ENCODE measurements at places on chromosomes 13 and 19.

DNA sequence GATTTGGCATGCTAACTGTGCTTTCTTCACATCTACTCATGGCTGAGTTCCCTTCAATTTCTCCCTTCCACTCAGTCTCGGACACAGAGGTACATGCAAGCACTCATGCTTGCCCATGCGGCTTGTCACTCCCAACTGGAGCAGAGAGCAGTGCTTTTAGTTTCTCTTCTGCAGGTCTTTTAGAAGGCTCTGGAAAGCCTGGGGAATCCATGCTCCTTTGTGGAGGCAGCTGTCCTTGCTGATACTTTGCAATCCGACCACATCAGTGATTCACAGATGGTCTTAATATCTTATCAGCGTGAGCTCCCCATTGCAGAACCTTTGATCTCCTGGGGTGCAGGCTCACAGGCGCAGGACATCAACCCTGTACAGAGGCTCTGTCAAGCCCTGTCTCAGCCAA lies 203.9 kb downstream of the COL4A1 start:
- no peak for DNase-seq

- peak; percentile 48 for DNase-seq
Observed at GRCh38 chr13:26220575-26220974, 1.5 kb downstream of the RNF6 start.

- peak; percentile 16 for DNase-seq
Observed at GRCh38 chr13:73111331-73111730, 52.5 kb downstream of the KLF5 start.

DNA sequence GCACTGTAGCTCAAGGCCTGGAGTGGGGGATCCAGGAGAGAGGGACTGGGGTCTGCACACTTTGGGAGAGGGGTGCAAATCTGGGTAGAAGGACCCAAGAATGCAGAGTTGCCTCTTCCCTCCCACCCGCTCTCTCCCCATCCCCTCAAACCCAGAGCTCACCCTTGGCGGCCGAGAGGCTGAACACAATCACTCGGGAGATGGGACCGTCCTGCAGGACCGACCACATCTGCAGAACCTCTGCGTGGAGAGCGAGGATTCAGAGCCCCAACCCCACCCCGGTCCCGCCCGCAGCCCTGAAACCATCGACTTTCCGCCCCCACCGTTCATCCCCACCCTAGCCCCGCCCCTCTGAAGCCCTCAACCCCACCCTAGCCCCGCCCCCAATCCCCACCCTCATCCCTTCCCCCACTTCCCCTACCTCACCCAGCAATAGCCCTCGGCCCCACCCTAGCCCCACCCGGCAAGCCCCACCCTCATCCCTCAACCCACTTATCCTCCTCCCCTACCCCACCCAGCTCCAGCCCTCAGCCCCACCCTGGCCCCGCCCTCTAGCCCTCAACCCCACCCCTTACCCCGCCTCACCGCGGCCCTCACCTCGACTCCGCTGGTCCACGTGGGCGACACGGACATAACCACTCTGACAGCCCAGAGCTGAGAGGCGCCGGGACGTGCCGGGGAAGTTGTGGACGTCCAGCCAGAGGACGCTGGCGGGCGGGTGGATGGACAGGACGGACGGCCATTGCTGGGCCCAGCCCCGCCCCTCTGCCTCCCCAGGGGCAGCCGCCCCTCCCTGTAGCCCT lies 4.1 kb downstream of the KPTN start:
- DNase-seq, result no peak

DNA sequence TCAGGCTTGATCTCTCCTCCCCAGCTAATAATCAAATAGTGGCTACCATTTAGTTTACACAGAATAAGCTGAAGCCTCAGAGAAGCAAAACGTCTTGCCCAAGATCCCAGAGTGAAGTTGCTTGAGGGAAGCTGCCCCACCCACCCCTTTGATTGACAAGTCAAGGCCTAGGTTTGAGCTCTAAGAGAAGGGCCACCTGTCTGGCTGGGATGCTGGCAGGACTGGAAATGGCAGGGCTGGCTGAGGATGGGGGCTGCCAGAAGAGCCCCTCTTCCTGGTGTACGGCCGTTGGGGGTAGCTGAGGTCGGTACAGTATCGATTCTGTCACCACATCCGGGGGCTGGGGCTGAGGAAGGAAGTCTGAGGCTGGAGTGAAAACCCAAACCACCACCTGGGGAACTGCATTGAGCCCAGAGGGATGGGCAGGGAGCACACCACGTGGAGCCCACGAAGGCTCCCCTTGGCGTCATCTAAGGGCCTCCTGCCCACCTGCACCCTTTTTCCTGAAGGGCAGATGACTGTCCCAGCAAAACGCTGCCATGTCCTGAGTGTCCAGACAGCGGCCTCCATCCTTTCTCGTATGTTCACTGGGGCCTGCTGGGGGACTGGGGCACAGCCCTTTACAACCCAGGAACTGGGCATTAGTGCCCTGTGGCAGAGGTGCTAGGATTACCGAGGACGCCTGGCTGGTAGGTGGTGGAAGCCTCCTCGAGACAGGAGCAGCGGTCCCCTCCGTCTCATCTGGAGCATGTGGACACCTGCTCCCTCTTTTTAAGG lies 1.4 kb upstream of the PRKD2 start:
- DNase-seq, result no peak

DNA sequence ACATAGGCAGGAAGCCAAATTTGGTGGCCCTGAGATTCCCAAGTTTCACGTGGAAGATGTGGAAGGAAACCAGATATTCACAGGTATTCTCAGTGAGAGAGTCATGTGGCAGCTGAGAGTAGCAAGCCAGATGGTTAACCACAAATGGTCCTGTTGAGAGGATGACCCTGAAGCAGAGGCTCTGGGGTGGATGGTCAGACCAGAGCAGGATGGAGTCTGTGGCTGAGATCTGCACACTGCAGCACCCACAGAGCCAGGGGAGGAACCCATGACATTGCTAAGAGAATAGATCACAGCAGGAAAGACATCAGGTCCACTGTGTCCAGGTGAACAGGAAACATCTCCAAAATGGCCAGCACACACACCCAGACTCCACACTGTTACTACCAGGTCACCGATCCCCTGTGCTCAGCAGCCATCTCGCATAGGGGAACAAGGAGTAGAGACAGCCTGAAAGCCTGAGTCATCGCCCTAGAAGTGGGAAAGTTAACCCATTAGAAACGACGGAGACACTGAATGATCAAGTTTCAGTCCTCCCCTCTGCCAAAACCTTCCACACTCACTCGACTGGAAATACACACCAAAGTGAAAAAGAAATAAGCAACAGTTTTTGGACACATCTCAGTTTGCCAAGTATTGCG lies 160.0 kb downstream of the RBM26 start:
- no peak for DNase-seq

DNA sequence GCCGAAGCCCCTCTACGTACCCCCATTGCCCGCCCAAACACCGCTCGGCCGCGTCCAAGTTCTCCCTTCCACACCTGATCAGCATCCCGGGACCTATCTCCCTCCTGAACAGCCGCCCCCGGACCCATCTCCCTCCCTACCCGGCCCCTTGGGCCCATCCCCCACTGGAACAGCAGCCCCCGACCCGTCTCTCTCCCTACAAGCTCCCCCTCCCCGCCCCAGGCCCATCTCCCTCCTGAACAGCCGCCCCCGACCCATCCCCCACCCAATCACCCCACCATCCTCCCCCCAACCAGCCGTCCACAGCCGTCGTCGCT lies 610 bp downstream of the ZSCAN1 start:
- no peak for DNase-seq

GRCh38 chr19:10122045-10122444 lies 2.3 kb upstream of the EIF3G start:
- peak; percentile 66 for DNase-seq

DNA sequence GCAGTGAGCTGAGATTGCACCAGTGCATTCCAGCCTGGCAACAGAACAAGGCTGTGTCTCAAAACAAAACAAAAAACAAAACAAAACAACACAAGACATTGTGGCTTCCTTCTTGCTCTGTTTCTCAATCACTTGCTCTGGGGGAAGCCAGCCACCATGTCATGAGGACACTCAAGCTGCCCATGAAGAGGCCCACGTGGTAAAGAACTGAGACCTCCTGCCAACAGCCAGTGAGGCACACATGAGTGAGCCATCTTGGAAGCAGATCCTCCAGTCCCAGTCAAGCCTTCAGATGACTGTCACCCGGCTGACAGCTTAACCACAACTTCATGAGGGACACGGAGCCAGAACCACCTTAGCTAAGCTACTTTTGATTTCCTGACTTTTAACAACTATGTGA lies 25.2 kb downstream of the CPT1C start:
- no peak for DNase-seq

DNA sequence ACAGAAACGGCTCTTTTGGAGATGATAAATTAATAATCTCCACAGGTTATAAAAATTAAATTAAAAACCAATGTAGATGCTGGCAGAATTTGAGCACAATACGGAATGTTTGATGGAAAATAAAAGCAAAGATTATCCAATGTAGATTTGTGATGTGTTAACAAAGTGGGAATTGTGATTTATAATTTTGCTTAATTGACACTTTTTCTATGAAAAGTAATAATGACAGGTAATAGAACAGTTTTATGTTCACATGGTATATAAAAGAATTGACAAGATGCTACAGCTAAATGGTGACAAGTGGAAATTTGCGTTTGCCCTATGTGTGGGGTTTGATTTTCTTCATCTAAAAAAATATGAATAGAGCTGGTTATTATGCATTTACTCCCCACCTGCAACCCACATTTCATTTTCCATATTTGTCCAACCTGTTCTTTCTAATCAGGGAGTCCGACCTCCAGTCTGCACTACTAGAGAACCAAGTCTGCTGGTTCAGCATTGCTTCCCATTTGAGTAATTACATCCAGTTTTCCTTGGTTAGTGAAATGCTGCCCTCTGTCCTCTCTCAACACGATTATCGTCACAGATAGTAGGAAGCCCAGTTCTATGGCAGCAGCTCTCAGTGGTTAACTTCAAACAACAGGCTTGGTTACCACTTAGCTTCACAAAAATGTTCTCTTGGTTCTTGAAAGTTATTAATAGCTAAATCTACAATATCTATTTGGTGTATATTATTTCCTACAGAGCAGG lies 61.4 kb upstream of the SLITRK1 start:
- peak; percentile 31 for DNase-seq

- no peak for DNase-seq
Observed at GRCh38 chr13:91902291-91902690, 503.9 kb downstream of the GPC5 start.

DNA sequence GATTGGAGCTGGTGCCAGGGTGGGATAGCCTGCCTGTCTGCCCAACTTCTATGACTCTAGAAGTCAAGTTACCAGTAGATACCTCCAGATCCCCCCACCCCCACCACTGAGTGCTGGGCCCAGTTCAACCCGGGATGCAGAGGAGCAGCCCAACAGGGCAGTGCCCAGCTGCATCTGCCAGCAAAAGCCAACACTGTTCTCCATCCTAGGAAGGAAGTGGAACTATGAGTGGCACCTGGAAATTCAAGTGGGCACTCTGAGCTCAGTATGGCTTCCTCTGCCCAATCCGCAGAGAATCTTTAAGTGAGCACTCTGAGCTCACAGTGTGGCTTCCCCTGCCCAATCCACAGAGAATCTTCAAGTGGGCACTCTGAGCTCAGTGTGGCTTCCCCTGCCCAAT lies 14.2 kb downstream of the TUBGCP3 start:
- no peak for DNase-seq

- DNase-seq, result no peak
Observed at GRCh38 chr19:57231686-57232085, 863 bp downstream of the AURKC start.

- peak; percentile 11 for DNase-seq
Observed at GRCh38 chr13:74132776-74133656, 1.2 kb downstream of the KLF12 start.

- no peak for DNase-seq
Observed at GRCh38 chr13:57823704-57824103, 192.2 kb downstream of the PCDH17 start.

- no peak for DNase-seq
Observed at GRCh38 chr13:26485786-26486185, 71.7 kb upstream of the WASF3 start.

DNA sequence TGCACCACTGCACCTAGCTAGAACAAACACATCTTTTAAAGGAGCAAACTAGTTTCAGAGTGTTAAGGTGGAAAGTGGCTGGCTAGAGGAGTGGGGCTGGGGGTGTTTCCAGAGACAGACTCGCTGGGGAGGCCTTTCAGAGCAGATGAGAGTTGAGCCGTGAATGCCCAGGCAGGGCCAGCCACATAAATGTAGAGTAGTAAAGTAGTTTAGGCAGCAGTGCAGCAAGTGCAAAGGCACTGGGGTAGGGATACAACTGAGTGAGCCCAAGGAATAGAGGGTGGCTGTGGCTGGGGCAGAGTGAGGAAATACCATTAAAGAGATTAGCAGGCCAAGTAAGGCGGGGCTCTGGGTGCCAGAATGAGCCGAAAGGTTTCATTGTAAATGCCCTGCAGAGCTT lies 72.0 kb downstream of the ALOX5AP start:
- DNase-seq, result no peak

- peak; percentile 48 for DNase-seq
Observed at GRCh38 chr13:60654415-60654814, 257.4 kb downstream of the TDRD3 start.

DNA sequence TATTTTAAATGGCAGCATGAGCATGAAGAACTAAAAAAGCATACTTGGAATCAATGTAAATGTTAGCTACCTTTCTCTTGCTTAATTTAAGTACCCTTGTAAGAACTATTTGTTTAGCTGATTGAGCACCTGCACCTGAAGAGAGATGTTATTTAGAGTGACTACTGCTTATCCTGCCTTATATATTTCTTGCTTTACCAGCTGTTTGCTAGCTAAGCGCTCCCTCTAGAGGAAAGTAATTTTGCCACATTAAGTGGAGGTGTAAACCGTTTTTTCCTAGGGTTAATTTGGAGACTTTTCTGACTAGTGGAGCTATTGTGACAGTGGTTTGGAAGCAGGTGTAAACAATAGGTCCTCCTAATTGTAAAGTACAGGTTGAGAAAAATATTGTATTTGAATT lies 19.4 kb upstream of the PSG2 start:
- no peak for DNase-seq

- no peak for DNase-seq
Observed at GRCh38 chr19:29233591-29233990, 20.6 kb upstream of the UQCRFS1 start.

DNA sequence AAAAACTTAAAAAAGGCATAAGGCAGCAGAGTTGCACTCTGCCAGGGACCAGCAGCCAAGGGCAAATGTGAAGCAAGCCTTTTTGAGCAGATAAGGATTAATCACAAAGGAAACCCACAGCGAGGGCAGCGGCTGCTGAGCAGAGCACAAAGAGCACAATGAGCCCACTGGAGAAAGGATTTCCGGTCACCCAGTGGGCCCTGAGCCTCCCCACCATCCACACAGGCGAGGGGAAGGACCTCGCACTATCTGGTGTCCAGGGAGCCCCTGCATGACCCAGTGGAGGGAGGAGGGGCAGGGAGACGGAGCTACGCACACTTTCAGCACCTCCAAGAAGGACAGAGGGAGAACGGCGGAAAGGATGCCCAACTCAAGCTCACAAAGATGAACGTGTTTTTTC lies 40.0 kb downstream of the COL4A1 start:
- DNase-seq, result no peak

All from HFFc6 (cell line).